ENCODE measurements at places on chromosomes 4 and X.

DNA sequence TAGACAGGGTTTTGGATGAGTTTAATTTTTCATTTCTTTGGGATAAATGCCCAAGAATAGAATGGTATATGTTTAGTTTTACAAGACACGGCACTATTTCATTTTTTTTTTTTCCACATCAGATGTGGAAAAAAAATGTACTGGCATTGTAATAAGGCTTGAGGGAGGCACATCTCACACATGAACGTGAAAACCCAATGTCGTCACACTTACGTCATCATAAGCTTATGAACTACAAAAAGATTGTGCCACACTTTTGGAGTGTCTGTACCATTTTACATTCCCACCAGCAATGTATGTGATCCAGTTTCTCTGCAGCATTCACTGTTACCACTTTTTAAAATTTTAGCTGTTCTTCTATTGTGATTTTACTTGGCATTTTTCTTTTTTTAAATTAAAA is 74.2 kb downstream of the TAF1 start:
- no peaks in the 10 kb centered on the region for H3K27me3 ChIP-seq
- H3K27ac ChIP-seq: no peak overlapping the region
- no peak overlapping the region for H3K4me3 ChIP-seq
- no peak for DNase-seq

DNA sequence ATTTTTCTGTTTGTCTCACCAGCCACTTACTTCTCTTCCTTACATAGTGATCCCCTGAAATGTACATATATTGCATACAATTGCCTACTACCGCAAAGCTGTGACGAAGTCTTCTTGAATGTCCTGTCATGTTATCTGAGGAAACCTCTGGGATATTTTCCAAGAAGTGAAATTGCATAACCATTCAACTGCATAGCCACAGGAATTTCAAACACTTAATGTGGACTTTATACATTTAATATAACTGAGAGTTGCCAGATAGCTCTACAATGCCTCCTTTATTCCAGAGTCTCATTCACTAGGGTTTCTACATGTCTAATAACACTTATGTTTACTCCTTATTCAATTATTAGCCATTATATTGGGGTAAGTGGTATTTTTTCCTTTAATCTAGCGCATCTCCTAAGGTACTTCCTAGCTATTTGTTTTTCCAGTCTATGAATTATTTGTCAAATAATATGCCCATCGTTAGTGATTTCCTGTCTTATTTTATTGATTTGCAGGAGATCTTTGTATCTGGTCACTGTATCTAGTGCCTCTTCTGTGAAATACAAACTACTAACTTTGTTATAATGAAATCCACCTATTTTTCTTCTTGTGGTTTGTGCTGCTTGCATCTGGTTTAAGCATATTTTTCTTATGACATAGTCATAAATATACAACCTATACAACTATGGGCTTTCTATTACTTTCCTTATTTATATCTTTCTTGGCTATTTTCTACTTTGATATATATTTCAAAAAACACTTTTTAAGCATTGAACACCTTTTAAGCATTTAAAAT is 69.2 kb upstream of the GRID2 start:
- H3K36me3 ChIP-seq: no peaks in the 10 kb centered on the region
- no peak for DNase-seq

- H3K4me1 ChIP-seq: peaks cover 8% of the 10 kb centered on the region
- DNase-seq: no peak
- H3K4me3 ChIP-seq: no peak overlapping the region
- no peaks in the 10 kb centered on the region for H3K27me3 ChIP-seq
- H3K27ac ChIP-seq: no peak overlapping the region
Measured at GRCh38 chrX:40062525-40063155, 35.1 kb downstream of the BCOR start.

DNA sequence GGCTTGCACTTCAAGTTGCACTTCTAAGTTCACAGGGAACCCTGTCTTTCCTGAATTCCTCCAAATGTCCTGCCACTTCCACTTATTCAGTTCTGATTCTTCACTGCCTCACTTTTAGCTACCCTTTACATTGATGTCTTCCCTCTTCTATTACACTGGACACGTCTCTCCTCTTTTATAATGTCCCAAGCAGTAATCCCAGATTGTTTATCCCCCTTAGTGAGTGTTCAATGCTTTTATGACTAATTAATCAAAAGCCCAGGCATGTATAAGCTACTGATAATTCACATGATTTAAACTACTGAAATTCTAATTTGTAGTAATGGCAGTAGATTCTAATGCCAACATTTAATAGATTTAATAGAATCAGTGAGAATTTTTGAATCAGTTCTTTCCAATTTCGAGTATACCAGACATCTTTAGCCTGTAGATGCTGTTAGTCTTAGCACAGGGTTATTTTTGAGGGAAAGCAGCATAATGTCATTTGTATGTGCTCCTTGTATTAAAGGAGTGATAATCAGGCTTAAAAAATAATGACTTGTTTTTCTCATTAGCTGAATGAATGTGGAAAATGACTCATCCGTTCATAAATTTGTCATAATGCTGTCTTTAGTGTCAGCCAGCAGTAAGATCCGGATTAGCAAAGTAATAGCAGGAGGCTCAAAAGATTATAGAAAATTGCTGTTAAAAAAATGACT is 703.1 kb downstream of the CENPC start:
- no peaks in the 10 kb centered on the region for H3K27me3 ChIP-seq

DNA sequence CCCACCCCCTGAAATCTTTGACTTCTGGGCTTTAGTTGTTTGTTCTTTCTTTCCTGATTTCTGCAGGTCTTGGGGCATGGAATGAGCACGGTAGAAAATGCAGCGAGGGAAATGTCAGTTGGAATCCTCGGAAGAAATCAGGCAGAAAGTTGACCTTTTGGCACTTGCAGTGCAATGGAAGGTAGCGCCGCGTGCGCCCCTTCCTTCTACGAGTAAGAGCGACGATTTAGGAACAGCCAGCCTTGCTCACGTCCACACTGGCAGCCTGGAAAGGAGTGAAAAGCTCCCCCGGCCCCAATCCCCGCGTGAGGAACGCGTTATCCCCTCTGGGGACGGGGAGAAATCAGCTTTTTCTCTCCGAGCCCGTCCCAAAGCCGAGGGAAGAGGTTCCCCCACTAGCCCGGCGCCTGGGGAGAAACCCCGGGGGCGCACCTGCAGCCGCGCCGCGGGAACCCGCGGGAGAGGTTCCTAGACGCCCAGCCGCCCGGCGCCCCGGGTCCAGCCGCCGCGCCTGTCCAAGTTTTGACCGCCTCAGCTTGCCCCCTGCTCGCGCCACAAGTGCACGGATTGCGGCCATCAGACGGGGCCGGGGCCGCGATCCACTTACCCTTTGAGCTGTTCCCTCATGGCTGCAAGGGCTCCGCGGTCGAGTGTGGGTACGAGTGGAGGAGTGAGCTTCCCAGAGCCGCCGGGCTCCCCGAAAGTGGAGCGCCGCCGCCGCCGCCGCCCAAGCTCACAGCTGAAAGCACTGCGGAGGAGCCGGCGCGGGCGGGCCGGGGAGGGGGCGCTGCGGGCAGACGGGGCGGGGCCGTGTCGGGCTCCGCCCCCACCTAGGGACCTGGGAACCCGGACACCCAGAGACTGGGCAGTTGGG is 194.6 kb upstream of the FTHL17 start:
- no peak overlapping the region for H3K27ac ChIP-seq
- H3K27me3 ChIP-seq: no peaks in the 10 kb centered on the region
- peak overlapping the region; percentile 65 for H3K4me3 ChIP-seq
- no peaks in the 10 kb centered on the region for H3K4me1 ChIP-seq

DNA sequence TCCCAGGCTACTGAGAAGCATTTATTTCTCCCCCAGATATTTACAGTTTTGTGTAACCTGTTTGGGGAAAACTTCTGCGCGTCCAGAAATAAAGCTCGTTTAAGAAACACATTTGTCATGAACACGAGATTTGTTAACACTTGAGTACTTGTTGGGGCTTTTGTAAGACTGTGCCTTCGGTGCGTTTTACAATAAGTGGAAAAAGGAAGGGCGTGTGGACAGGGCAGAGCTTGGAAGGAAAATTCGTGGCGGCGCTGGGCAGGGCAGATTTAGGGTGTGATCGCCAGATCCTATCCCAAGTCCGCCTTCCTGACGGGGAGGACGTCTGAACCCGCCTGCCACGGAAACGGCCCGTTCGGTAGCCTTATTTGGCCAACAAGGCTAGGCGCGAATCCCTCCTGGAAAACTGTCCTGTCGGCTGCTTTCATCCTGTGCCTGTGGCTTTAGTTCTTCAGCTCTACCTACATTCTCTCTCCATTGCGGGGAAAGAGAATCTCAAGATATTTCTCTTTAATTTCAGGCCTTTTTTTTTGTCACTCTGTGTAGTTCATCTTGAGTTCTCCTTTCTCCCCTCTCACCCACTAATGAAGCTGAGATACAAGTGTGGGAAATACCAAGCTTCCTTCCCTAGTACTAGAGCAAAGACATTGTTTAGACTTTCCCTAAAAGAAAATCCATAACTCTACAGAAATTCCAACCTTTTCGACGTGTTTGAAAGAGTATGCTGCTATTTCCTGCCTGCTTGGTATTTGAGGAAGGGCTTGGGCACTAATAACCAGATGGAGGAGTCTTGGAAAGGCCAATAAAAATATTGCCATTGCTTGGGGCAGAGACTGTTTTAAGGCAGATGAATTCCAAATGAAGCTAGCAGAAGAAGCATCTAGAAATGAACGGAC is 982 bp downstream of the PDLIM5 start:
- no peaks in the 10 kb centered on the region for H3K36me3 ChIP-seq
- H3K27ac ChIP-seq: no peak overlapping the region
- peak overlapping the region; percentile 89 for H3K4me3 ChIP-seq
- peaks cover 2% of the 10 kb centered on the region for H3K4me1 ChIP-seq
- no peak for DNase-seq
- H3K27me3 ChIP-seq: no peaks in the 10 kb centered on the region

DNA sequence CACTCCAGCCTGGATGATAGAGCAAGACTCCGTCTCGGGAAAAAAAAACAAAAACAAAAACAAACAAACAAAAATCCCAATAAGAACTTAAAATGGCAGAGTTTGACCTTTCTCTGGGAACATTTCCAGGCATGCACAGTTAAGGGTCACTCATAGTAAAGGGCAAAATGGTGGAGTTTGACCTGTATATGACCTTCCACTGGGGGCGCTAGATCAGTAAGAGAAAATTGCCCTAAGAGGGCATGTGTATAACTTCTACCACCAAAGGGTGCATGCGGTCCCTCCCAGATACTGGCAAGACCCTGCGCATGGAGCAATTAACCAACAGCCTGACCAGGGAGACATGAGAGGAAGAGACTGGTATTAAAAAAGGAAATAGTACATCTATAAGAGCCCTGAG is 177.2 kb downstream of the MOSPD2 start:
- no peaks in the 10 kb centered on the region for H3K4me1 ChIP-seq
- H3K36me3 ChIP-seq: no peaks in the 10 kb centered on the region
- DNase-seq: no peak
- no peak overlapping the region for H3K27ac ChIP-seq
- H3K27me3 ChIP-seq: no peaks in the 10 kb centered on the region
- H3K4me3 ChIP-seq: no peak overlapping the region

DNA sequence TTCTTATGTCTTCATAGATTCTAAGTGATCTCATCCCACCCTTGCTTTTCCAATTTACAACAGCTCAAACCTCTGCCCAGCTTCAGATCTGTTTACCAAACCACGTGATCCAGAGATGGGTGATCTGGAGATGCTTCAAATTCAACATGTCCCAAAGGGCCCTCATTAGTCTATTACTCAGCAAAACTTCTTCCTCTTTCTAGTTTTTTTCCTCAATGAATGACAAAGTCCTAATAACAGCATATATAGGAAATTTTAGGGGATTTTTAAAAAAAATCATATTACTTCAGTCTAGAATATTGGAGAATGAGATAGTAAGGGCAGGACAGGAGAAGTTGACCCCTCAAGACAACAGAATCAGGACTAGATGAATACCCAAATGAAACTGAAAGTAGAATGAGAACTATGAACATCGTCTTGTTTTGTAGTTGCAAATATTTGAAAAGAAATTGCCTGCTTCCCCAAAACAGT is 127.1 kb downstream of the CFAP299 start:
- no peak overlapping the region for H3K27ac ChIP-seq
- no peak for DNase-seq
- peaks cover 1% of the 10 kb centered on the region for H3K4me1 ChIP-seq
- no peak overlapping the region for H3K4me3 ChIP-seq
- no peaks in the 10 kb centered on the region for H3K36me3 ChIP-seq

DNA sequence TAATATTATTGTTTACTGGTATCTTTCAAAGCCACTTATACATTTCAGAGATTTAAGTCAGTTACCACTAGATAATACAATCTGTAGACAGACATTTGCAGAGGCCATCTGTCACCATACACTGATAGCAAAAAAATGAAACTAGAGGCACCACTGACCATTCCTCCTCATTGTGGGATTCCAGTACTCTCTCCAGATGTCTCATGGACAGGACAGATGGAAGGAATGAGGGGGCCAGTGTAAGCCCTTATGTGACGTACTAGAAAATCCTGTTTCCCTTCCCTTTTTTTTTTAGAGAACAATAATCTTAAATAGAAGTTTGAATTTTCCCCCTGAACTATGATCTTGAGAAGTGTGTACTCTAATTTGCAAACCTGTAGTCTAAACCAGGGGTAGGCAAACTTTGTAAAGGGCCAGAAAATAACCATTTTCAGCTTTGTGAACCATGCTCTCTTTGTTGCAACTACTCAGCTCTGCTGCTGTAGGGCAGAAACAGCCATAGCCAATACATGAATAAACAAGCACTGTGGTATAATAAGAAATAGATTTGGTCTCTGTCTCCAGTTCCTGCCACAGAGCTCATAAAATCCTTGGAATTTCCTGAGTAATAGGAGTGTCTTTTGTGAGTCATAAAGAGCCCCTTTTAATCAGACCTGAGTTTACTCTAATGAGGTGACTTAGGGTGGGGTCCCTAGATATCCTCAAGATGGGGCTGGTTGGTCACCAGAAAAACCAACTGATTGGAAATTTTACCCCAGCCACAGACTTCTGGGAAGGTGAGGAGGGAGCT is 90.4 kb downstream of the MOSPD2 start:
- H3K4me1 ChIP-seq: no peaks in the 10 kb centered on the region
- DNase-seq: no peak
- H3K4me3 ChIP-seq: no peak overlapping the region
- H3K27ac ChIP-seq: no peak overlapping the region
- no peaks in the 10 kb centered on the region for H3K27me3 ChIP-seq

- DNase-seq: no peak
- H3K4me3 ChIP-seq: no peak overlapping the region
- no peaks in the 10 kb centered on the region for H3K36me3 ChIP-seq
- H3K27ac ChIP-seq: no peak overlapping the region
Measured at GRCh38 chr4:147078875-147079658, 133.4 kb upstream of the TTC29 start.

DNA sequence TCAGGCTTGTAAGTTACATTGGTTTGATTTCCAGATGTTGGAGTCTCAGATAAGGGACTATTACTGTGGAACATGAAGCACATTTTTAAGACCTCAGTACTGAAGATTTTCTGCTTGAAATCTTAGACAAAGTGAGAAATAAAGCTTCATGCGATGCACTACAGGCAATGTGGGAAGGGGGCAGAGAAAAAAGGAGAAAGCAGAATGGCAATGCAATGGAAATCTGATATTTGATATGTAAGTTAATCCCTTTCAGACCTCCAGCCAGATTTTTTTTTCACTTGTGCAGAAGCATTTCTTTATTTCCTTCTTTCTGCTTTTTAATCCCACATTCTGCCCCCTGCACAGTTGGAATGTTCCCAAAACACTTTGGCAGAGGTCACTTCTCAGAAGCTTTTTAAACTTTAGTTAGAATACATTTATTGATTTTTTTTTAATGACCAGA is 174.3 kb downstream of the ADGRL3 start:
- no peaks in the 10 kb centered on the region for H3K4me1 ChIP-seq
- H3K27ac ChIP-seq: no peak overlapping the region
- DNase-seq: no peak
- H3K4me3 ChIP-seq: no peak overlapping the region
- no peaks in the 10 kb centered on the region for H3K36me3 ChIP-seq
- no peaks in the 10 kb centered on the region for H3K27me3 ChIP-seq
